Activated T-helper 1 cell treated with anti-CD3 and anti-CD28 coated beads, Interleukin-2, amount 50 U/mL, for 16 hours (primary cell): ENCODE measurements at places on chromosomes 7 and 10.

DNA sequence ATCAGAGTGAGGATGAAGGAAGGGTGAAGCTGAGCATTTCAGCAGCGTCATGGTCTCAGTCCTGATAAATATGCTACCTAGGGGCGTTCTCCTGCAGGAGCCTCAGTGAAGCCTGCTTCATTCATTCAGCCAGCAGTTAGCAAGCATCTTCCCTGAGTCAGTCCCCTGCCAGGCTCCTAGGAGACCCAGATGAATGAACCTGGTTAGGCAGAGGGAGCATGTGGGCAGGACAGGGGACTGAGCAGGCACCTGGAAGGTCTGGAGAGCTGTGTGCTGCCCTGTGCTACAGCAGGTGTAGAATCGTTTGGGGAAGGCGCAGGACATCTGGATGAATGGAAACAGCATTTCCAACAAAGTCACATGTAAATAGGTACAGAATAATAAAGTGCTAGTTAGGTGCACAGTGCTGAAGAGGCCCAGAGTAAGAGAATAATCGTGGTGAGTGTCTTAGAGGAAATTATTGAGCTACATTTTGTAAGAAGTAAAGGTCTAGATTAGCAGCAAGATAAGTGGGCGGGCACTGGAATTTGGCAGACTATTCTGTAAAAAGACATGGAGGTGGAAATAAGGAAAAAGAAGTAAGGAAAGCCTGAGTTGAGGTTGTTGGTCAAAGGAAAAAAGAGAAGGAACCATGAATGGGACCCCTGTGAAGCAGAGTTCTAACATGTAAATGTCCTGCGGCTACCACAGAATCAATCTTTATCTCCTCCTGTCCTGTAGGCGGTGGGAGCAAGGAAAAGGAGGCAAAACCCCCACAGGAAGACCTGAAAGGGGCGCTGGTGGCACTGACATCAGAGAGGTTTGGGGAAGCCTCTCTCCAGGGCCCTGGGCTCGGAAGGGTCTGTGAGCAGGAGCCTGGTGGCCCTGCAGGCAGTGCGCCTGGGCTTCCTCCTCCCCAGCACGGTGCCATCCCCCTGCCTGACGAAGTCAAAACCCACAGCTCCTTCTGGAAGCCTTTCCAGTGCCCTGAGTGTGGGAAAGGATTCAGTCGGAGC is 12.0 kb downstream of the ZSCAN25 start:
- DNase-seq: no peak

DNA sequence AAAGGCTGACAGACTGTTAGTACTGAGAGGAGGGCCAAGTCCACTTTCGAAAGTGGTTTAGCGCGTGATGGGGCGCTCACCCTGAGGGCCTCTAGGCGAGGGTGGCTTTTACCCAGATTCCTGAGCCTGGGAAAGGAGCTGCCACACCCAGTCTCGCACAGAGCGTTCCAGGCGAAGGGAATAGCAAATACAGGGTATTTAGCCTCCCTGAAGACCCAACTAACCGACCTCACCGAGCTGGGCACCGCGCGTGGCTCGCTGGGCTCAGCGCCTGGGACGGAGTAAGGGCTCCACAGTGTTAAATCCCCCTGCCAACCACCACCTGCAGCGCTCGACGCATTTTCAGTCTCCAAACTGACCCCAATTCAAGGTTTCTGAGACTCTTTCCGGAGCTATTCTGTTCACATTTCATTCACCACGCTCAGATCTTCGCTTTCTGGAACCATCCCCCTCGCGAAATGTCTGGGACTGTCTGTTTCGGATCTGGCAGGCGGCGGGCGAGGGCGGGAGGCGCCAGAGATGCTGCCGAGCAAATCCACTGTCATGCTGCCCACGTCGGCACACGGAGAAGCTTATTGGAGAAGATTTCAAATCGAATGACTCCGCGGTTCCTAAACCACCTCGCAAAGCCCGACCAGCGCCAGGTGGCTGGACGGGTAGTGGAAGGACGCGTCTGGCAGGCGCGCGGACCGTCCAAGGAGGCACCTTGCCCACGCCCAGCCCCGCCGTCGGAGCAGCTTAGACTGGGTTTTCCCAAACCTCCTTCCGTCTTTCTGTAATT is 1.4 kb upstream of the OSBPL3 start:
- DNase-seq: peak; percentile 30

DNA sequence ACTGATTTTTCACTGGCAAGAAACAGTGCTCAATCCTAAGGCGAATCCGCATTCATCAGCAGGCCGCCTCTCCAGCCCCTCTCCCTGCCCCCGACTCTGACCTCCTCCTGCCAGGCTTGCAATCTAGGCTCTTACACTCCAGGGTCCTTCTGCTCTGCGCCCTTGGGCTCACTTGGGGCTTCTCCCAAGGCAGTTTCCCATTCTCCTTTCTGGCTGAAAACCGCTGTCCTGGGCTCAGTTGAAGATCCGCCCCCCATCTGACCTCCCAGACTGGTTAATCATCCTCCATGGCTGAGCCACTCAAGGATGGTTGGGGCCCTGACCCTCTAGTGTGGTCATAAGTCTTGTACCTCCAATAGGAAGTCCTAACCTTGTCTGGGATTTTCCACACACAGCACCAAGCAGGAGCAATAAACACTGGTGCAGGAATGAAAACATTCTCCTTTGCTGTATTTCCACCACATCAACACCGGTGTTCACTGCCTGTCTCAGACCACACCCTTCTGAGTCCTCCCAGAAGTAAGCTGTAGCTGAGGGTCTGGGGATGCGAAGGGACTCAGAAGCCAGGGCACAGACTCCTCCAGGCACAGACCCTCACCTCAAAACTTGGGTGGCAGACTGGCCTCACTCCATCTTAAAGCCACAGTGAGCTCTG is 42.4 kb downstream of the TNS3 start:
- no peak for DNase-seq

DNA sequence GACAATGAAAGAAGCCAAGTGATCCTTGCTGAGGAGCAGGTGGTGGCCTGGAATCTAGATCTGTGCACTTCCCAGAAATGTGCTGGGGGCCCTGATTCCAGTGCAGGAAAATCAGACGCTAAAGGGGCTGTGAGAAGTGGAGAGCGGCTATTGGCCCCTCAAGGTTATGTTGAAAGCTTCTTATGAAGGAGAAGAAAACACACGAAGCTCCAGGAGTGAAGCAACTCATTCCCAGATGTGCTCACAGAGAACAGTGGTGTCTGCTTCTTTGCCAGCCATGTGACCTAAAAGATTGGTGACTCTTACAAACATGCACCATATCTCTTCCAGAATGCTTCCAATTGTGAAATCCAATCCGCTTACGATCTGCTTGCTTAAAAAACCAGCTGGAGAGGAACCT is 679.3 kb upstream of the IGFBP3 start:
- no peak for DNase-seq

- no peak for DNase-seq
These were observed 73.8 kb downstream of the OAT start for GRCh38 chr10:124344931-124345330.

DNA sequence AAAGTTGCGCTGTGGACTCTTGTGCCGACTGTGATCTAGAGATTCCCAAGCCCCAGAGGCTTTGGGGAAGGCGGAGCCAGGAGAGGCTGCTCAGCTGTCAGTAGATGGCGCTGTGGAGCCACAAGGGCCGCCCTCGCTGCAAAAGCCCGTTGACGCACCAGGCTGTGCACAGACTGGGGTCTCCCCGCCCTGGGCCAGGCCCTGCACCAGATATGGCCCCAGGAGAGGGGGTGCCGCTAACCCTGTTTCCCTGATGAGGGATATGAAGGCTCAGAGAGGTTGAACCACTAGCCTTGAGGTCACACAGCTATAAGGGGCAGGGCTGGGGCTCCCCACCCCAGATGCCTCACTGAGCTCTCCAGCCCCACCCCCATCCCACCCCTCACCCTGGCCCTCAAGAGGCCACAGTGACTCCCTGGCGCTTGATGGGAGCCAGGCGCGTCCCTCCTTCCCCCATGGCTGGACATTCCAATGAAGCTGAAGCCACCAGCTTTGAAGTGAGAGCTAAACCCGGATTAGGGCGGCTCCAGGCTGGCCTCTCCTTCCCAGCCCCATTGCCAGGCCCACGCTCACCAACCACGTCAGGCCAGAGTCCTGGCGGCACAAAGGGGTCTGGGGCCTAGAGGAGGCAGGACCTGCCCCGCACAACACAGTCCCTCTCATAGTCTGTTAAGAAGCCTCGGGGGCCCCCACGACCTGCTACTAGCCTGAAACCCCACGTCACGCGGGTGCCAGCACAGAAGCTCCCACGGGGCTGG is 26.4 kb downstream of the MYL10 start:
- DNase-seq: peak; percentile 35

DNA sequence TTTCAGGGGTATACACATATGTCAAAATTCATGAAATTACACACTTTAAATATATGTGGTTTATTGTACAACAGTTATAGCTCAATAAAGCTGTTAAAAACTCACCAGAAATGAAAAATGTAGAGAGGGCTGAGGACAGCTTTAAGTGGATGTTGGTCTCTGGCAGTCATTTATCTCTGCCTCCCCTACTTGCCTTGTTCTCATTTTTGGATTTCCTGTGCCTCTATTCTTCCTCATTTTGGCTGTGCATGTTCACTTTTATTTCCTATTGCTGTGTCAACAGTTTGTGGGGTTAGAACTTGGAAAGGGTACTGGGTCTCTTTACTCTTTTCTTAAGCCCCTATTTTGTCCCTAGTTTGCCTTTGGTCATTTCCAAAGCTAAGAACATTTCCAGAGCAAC is 18.6 kb upstream of the MEST start:
- no peak for DNase-seq

- DNase-seq: no peak
These were observed 155.0 kb upstream of the LYZL2 start for GRCh38 chr10:30784524-30784896.

DNA sequence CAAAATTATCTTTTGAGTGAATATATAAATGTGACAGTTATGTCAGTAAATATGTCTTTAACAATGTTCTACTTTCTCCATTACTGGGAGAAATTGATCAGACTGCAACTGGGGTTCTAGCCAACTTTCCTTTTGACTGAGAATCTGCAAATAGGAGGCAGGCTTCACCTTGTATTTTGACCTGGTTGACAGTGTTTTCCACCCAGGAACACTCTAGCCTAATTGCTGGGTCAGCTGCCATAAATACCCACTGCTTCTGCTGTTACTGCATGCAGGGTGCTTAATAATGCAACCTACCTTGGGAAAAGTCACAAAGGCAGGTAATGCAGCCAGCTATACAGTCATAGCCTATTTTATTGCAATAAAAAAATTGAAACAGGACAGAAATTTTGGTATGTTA is 319.0 kb downstream of the DGKB start:
- DNase-seq: no peak

GRCh38 chr7:141979568-141979967 is 6.0 kb upstream of the TAS2R38 start:
- DNase-seq: no peak

GRCh38 chr7:92251181-92251580 is 5.4 kb downstream of the ANKIB1 start:
- no peak for DNase-seq

DNA sequence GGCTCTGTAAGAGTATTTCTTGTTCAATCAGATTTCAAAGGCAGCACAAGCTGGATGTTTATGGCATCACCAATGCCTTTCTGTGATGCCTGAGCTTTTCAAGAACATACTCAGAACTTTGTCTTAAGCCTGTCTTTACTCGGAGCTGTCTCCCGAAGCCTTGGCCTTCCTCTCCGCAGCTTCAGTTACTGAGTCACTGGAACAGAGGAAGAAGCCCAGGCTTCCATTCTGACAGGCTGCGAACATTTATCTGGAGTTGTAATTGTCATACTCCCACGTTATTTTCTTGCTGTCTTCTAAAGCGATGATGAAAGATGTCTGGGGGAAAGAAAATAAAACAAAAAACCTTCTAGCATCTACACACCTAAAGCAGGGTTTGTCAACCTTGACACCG is 43.9 kb downstream of the GRK5 start:
- DNase-seq: no peak

- no peak for DNase-seq
These were observed 111.7 kb upstream of the MBL2 start for GRCh38 chr10:52883996-52884871.

GRCh38 chr10:88121361-88121760 is 257.9 kb downstream of the PTEN start:
- DNase-seq: no peak

DNA sequence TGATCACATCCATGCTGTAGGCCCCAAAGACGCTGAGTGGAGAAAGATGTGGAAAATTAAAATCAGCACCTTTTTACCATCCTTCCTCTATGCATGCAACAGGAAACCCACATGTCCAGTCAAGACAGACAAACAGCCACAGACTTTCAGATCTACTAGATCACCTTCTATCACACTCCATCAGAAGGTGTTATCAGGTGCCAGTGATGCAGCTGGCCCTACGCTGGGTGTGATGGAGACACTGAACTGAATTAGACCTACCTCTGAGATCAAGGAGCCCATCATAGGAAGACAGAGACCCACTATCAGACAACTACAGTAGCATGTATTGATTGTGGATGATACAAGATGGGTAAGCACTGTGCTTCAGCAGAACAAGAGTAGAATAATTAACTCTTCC is 15.5 kb downstream of the CYP3A4 start:
- DNase-seq: no peak

DNA sequence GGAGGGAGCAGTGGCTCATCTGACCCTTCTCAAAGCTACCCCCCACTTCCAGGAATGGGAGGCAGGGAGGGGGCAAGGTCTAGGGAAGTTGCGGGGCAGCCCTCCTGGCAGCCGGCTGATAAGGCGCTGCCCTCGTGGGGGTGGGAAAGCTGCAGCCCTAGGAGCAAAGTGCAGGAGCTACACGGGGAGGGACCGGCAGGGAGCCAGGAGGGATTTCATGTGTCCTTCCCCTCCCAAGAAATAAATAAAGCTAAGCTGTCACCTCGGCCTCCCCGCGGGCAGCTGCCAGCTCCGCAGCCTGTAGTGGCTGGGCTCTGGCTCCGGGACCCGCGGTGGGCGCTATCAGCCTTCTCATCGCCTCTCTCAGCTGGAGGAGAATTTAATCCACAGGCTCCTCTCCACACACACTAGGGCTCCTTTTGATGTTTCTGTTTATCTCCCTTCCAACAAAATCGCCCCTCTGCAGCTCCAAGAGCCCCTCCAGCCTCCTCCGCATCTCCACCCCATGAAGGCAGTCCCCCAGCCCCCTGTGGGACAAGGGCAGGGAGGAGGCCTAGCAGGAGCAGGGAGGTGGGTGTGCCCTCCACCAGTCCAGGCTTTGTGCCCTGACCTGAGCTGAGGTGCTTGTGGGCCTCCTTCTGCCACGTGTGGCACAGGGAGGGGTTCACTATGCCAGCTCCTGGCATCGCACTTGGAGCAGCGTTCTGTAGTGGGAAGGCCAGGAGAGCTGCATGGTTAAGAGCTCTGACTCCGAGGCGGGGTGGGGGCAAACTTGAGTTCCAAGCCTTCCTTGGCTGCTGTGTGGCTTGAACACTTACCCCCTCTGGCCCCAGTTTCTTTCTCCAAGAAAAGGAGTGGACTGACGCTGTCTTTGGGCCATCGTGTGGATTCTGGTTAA is 80.5 kb downstream of the C10orf105 start:
- DNase-seq: no peak

DNA sequence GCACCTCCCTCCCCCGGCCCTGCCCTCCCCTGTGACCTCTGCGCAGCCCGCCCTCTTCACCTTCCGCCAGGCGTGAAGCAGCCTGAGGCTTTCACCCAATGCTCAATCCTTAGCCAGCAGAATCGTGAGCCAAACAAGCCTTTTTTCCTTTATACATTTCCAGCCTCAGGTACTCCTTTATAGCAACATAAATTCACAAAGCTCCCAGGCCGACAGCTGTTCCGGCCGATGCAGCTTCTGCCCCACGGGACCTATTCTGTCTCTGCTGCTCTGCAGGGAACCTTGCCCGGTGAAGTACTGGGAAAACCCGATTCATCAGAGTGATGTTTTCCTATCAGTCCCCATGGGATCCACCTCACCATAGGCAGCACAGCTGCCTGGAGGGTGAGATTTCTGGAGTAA is 87.4 kb downstream of the CHST15 start:
- no peak for DNase-seq
